Astrocyte (in vitro differentiated cells and primary cell): ENCODE measurements at places on chromosomes 1 and 21. TPM values are rescaled to one million over a fixed set of nuclear protein-coding genes. Genes with fewer than 3 reads are reported as not detected.

TEDDM1 gene
- total RNA-seq = not detected in 2 replicates

DNA sequence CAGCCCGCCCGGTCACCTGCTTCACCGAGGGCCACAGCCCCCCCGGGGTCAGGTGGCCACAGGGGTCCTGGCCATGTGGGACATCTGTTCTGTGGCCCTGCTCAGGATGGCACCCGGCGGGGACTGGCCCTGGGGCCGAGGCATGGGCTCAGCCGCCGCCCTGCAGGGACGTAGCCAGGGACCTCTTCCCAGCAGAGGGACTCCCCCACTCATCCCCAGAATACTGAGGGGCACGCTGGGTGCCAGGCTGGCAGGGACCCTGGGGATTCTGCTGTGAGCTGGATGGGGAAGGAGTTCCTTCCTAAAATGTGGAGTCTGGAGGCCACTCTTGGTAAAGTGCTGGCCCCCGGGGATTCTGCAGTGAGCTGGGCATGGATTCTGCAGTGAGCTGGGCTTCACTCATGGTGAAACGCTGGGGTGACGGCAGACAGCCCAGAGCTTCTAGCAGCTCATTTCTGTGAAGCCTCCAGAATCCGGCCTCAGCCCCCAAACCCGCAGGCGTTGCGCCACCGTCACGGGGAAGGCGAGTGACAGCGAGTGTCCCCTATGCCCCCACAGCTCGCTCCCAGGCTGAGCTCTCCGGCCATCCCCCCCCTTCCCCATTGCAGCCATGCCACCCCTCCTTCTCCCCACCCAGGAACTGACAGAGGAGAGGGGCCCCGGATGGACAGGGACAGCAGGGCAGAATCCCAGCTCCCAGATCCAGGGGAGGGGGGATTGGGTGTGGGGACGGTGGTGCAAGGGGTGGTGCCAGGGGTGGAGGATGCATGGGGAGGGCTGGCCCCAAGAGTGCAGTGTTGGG, 1.4 kb downstream of the ITGB2 start:
- no peak overlapping the region for H3K4me3 ChIP-seq
- DNase-seq = no peak
- H3K27ac ChIP-seq = no peak overlapping the region
- H3K27me3 ChIP-seq = peaks cover 43% of the 10 kb centered on the region
- no peaks in the 10 kb centered on the region for H3K36me3 ChIP-seq
- H3K4me1 ChIP-seq = peaks cover 10% of the 10 kb centered on the region

- no peak for DNase-seq
- no peak overlapping the region for H3K27ac ChIP-seq
- no peaks in the 10 kb centered on the region for H3K36me3 ChIP-seq
These were observed 94.9 kb upstream of the POU3F1 start for GRCh38 chr1:38141483-38141882.

ATG4C gene
- 7.0 and 8.5 TPM in 2 replicates for total RNA-seq

DNA sequence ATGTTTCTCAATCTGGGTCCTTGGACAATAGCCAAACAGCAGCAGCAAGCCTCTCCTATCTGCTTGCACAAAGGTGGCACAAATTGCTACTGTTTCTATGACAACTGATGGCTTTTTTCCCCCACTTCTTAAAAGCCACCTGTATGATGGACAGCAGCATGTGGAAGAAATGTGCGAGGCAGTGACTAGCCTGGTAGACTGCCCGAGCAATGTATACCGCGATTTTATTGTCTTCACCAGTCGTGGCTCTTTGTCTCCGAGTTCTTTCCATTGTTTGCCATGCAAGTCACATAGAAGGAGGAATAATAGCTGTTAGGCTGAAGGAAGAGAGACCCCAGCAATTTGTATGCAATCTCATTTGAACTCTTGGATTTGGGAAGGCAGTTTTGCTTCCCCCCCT, 79.4 kb downstream of the S1PR1 start:
- DNase-seq = no peak
- no peak overlapping the region for H3K27ac ChIP-seq
- no peaks in the 10 kb centered on the region for H3K36me3 ChIP-seq
- peaks cover 5% of the 10 kb centered on the region for H3K4me1 ChIP-seq

SYCP1 gene
- not detected in 2 replicates for total RNA-seq

STYXL2 gene
- 0.82 and 0.99 TPM in 2 replicates for total RNA-seq

DNA sequence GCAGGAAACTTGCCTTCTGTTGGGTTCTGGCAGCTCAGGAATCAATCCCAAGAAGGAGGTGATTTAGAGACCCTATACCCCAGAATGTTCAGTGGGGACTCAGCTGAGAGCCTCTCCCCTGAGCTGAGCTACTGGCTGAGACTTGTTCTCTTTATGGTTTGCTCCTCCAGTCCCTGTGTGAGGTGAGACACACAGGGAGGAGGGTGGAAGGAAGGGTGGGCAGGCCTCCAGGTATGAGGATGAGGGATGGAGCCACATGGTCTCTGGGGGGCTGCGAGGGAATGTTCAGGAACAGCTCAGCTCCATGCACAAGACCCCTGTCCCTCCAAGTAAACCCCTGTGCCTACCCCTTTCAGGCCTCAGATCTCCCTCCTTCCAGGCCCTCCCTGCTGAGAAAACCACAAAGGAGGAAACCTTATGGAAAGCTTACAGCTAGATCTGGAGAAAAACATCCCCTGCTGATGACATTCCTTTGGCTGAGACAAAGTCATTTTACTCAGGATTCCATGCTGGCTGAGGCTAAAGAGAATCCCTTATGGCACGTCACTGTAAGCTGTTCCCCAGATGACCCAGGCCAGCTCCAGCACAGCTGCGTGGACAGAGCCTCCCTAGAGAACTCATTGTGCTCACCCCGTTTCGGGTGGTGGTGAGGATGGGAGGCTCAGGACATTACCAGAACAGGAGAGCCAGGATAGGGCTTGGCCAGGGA, 91.5 kb upstream of the IPO9 start:
- H3K27ac ChIP-seq = peak overlapping the region; percentile 86
- H3K36me3 ChIP-seq = no peaks in the 10 kb centered on the region
- no peak overlapping the region for H3K4me3 ChIP-seq
- peak; percentile 90 for DNase-seq

DNA sequence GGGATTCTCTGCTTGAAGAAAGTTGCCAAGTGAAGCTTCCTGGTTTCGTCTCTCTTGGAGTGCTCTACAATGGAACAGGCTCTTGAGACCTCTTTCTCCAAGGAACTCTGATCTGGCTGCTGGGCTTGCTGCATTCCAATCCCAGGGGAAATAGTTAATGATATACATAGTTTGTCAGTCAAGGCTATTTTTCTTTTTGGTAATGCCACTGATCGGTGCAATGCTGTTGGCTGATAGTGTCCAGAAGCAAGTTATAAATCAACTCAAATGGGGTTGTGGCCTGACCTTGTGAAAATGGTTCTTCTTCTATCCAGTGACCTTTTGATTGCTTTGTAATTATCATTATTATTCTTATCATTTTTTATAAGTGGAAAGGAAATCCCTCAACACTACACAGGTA, 48.4 kb upstream of the TNFSF18 start:
- H3K36me3 ChIP-seq = no peaks in the 10 kb centered on the region
- H3K27me3 ChIP-seq = no peaks in the 10 kb centered on the region
- no peak overlapping the region for H3K4me3 ChIP-seq
- H3K4me1 ChIP-seq = peaks cover 6% of the 10 kb centered on the region

ZFYVE9 gene
- total RNA-seq = 16.4 and 16.5 TPM in 2 replicates

DNA sequence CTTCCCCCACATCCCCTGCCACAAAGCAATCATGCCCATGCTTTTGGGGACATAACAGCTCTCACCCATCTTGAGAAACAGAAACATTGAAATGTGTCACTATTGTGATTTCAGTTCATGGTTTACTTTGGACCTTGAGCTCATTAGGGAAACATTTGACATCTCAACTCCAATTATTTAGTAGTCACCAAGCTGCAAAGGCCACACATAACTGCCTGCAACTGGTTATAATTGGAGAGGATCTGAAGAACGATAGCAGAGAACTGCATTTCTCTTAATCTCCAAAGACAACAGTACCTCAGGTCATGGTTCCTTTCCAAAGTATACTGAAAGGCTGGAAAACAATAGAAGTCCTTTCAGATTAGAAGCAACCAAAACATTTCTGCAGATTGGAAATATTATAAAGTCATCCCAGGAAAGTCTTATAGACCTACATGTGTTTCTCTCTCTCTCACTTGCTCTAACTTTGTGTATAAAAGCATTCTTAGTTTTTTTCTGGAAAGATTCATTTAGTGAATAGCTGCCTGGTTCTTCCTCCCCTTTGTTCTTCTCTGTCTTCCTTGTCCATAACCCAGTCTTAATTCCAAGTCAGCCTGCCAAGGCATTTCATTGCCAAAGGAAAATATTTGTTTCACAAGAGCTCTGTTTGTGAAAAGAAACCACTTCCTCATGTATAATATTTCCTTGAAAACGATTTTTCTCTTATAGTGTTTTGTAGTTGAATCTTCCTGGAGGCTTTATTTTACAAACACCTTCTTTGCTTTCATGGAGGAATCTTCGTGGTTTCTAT, 426.8 kb downstream of the ADGRL2 start:
- H3K4me1 ChIP-seq = peaks cover 7% of the 10 kb centered on the region
- no peak overlapping the region for H3K27ac ChIP-seq
- peak; percentile 25 for DNase-seq
- H3K36me3 ChIP-seq = no peaks in the 10 kb centered on the region

DNA sequence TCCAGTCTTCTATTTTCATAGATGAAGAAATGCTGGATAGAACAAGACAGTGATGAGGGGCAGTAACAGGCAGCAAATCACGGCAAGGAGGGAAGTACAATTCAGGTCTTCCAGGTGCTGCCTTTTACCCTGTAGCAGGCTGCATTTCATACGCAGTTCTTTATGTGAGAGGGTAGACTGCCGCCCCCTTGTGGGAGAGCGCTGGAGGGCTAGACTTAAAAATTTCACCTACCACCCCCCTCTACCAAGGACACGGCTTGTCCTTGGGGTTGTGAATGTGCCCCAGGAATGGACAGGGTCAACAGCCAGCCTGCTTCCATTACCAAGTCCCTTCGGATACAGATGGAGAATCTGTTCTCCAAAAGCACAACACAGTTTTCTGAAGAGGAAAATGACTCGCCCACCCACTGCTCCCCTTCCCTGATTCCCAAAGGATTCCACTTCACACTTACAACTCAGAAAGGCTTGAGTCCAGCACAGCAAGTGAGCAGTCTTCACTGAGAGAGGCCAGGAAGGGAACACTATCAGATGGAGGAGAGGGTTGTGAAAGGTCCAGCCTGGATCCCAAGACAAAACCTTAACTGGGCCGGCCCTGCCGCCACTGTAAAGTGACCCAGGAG, 7.4 kb downstream of the WDR77 start:
- no peak overlapping the region for H3K27ac ChIP-seq
- peaks cover 63% of the 10 kb centered on the region for H3K36me3 ChIP-seq
- DNase-seq = no peak
- H3K4me3 ChIP-seq = no peak overlapping the region

DNA sequence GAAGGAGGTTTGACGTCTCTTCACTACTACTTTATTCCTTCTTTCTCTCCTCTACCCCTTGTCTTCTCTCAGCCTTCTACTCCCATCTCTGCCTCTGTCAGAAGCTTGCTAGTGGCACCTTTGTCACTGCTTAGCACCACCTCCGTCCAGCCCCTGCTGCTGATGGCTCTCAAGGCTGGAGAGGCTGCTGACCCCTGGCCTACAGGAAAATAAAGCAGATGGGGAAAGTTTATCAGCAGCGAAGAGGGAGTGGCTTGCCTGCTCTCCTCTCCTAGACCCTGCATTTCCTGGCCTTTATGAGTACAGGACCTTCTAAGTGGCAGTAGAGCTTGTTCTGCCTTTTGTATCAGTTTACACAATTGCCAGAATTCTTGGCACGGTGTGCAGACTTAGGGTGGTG, 27.0 kb downstream of the PROX1 start:
- no peaks in the 10 kb centered on the region for H3K36me3 ChIP-seq
- no peaks in the 10 kb centered on the region for H3K4me1 ChIP-seq
- no peak overlapping the region for H3K4me3 ChIP-seq
- no peaks in the 10 kb centered on the region for H3K27me3 ChIP-seq
- DNase-seq = no peak
- no peak overlapping the region for H3K27ac ChIP-seq

DNA sequence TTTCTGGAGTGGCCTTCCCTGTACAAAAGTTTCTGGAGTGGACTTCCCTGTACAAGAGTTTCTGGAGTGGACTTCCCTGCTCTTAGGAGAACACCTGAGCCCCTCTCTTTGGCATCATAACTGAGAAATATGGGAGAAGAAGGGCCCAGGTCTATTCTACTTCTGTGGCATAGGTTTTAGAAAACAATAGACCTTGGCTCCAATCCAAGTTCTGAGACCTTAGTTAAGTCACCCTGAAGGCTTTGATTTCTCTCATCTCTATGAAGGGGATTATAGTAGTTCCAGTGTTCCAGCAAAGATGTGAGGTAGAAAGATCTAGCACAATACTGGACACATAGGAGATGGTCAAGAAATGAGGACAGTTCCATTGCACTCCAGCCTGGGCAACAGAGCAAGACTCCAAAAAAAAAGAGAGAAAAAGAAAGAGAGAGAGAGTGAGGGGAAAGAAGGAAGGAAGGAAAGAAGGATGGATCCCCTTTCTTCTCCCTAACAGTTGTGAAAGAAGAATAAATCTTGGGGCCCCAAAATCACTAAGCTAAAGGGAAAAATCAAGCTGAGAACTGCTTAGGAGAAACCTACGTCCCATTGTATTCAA, 13.3 kb upstream of the EIF4G3 start:
- H3K27me3 ChIP-seq = peaks cover 5% of the 10 kb centered on the region
- DNase-seq = no peak
- no peak overlapping the region for H3K4me3 ChIP-seq

DNA sequence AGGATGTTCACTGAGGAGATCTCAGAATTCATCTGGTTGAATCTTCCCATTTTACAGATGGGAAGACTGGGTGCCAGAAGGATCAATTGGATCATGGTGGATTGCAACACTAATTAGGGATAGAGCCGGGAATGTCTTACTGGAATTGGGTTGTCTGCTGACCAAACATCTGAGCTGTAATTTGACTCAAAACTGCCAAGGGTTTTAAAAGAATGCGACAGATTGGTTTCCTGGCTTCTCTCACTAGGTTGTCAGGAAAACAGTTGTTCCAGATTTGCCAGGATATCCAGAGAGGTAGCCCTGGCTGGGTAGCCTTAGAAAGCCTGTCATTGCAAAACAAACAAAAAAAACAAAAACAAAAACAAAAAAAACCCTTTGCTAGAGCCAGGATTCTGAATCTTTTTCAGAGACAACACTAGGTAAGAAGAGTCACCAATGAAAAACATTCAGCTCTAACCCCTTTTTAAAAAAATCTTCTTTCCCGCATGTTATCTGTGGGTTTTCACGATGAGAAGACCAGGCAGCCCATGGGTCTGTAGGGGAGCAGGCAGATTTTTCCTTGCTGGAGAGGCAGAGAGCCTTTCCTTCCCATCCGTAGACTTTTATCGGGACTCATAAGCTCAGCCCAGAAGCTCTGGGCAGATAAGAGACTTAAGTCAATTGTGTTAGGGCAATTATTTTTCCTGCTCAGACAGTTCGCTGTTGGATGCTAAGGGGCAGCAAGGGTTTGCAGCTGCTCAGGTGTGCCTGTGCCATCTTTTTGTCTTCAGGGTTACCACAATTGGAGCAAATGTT, 418.9 kb downstream of the PRDM2 start:
- no peak overlapping the region for H3K4me3 ChIP-seq
- no peak for DNase-seq
- H3K27ac ChIP-seq = no peak overlapping the region
- H3K36me3 ChIP-seq = no peaks in the 10 kb centered on the region
- no peaks in the 10 kb centered on the region for H3K27me3 ChIP-seq

GRCh38 chr1:29732453-29732852, 496.1 kb downstream of the PTPRU start:
- no peaks in the 10 kb centered on the region for H3K4me1 ChIP-seq
- no peak overlapping the region for H3K4me3 ChIP-seq
- no peaks in the 10 kb centered on the region for H3K27me3 ChIP-seq
- no peaks in the 10 kb centered on the region for H3K36me3 ChIP-seq
- DNase-seq = no peak
- H3K27ac ChIP-seq = no peak overlapping the region
